Activated CD4-positive, alpha-beta T cell treated with anti-CD3 and anti-CD28 coated beads, Interleukin-2, amount 50 U/mL, for 1 hour (primary cell): ENCODE measurements at places on chromosomes 2 and 18.
A peak's percentile ranks its signal among the peaks of the same experiment; 100 is the strongest.

DNA sequence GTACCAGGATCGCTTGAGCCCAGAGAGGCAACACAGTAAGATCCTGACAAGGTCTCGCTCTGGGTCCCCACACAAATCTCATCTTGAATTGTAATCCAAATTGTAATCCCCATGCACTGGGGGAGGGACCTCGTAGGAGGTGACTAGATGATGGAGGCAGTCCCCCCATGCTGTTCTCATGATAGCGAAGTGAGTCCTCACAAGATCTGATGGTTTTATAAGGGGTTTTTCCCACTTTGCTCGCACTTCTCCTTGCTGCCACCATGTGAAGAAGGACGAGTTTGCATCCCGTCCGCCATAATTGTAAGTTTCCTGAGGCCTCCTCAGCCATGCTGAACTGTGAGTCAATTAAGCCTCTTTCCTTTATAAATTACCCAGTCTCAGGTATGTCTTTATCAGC is 46.0 kb upstream of the SERTAD2 start:
- no peak for DNase-seq

- DNase-seq: no peak
Measured at GRCh38 chr18:70243131-70243929, 37.8 kb upstream of the RTTN start.

- DNase-seq: no peak
Measured at GRCh38 chr18:37299471-37300304, 265.9 kb downstream of the CELF4 start.

- no peak for DNase-seq
Measured at GRCh38 chr18:10399465-10399864, 55.0 kb upstream of the APCDD1 start.

- no peak for DNase-seq
Measured at GRCh38 chr2:22375096-22375495, 1009.9 kb upstream of the KLHL29 start.

DNA sequence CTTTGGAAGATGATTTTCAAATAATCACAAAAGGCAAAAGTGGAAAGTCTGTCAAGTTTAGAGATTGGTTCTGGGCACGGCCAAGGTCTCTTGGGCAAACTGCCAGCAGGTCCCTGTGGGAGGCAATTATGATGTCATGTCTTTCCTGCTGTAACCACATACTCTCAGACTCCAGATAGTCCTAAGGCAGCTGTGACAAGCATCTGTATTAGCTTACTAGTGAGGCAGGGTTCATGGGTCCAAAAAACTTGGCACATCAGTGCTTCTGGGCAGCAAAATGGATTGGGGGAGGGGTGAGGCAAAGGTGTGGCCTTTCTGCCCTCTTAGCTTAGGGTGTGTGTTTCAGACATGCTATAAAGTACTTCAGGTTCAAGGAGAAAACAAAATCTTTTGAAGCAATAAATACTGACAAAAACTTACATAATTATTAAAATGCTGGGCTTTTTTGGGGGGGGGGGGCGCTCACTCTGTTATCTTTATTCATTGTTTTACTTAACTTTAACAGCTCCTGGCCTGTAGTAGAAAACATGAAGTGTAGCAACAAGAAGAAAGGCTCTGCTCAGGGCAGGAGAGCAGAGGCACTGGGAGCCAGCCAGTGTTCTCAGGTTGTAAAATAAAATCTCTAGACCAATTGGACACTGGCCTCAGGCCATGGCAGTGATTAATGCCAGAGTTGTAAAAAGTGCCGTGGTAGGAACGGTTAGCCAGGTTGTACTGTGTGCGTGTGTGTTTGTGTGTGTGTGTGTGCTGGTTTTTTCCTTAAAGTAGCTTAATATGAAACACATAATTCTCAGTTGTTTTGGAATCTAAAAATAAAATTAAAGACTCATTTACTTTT is 14.3 kb upstream of the TANC1 start:
- peak; percentile 9 for DNase-seq

DNA sequence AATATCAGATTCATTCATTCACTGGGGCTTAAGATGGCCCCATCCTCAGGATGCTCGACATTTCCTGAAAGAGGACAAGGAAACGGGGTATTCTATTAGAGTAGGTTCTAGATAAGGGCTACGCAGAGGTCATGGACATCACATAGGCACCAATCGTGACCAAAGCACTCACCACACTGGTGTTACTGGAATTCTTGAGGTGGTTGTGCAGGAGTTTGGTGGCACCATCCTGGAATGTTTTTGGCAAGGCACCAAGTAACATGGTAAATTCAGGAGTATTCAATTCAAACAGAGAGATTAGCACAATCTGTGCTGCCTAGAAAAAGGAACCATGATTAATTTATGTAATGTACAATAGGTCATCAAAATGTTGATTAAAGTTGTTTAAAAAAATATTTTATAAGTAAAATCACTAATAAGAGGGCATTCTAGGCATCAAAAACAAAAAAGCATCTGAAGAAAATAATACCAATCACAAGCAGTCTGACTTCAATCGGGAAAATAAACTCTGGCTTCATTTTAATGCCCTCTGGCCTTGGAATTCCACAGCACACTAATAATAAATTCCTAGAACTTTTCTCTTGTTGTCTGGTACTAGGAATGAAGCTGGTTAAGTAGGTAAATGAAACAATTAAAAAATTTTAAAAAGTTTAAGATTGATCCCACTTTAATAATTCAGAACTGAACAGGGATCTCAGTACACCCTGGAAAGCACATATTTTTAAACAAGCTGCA is 102.8 kb upstream of the TFCP2L1 start:
- no peak for DNase-seq
